ENCODE measurements at places on chromosomes 5 and 9.

DNA sequence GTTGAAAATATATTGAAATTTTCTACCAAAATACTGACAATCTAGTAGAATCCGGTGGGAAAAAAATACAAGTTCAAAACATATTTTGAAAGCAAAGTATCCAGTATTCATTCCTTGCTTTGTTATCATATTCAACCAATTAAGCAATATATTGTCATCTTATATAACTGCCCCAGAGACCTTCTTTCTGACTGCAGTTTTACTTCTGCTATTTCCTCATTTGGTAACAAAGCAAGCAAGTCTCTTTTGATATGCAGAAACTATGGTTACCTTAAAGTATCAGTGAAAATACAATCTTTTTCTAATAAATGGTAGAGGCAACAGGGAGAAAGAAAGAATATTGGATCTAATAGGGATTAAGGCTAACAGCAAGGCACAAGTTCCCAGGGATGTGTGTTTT lies 663.7 kb upstream of the MEF2C start:
- no peak for DNase-seq

DNA sequence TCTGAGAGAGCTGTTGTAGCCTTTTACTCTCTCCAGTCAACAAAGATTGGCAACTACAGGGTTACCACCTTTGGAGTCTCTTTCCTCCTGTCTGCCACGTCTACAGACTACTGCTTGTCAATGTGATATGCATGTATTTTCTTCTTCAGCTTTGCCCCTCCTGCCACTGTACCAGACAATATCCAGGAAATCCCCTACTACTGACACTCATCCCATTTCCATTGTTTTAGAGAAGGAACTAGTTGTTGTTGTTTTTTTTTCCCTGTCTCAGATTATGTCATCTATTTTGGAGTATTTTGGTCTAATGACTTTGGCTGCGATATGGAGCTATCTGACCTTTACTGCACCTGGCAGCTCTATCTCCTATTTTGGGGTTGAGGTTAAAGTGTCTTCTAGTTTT lies 50.1 kb upstream of the MACIR start:
- DNase-seq, result no peak

DNA sequence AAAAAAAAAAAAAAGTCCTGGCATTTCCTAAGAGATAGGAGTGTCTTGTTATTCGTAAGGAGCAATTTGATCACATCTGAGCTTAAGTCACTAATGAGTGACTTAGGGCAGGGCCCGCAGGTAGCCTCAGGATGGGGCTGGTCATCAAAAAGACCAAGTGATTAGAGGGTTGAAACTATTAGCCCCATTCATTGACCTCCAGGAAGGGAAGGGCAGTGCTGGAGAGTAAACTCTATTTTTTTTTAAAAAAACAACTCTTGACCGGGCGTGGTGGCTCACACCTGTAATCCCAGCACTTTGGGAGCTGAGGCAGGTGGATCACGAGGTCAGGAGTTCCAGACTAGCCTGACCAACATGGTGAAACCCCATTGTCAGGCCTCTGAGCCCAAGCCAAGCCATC lies 46.2 kb upstream of the IQGAP2 start:
- no peak for DNase-seq

GRCh38 chr5:18754201-18754600 lies 1119.9 kb downstream of the TAF11L14 start:
- DNase-seq, result no peak

GRCh38 chr9:14136047-14136635 lies 177.8 kb downstream of the NFIB start:
- DNase-seq, result no peak

GRCh38 chr5:59180515-59180914 lies 597.6 kb downstream of the RAB3C start:
- no peak for DNase-seq

- DNase-seq, result no peak
Measured at GRCh38 chr5:133366438-133366837, 245.9 kb downstream of the FSTL4 start.

- DNase-seq, result no peak
Measured at GRCh38 chr5:78566747-78567425, 81.7 kb downstream of the LHFPL2 start.

GRCh38 chr5:174849426-174849825 lies 125.0 kb downstream of the MSX2 start:
- no peak for DNase-seq

- DNase-seq, result no peak
Measured at GRCh38 chr9:104961701-104962359, 33.9 kb upstream of the ABCA1 start.

DNA sequence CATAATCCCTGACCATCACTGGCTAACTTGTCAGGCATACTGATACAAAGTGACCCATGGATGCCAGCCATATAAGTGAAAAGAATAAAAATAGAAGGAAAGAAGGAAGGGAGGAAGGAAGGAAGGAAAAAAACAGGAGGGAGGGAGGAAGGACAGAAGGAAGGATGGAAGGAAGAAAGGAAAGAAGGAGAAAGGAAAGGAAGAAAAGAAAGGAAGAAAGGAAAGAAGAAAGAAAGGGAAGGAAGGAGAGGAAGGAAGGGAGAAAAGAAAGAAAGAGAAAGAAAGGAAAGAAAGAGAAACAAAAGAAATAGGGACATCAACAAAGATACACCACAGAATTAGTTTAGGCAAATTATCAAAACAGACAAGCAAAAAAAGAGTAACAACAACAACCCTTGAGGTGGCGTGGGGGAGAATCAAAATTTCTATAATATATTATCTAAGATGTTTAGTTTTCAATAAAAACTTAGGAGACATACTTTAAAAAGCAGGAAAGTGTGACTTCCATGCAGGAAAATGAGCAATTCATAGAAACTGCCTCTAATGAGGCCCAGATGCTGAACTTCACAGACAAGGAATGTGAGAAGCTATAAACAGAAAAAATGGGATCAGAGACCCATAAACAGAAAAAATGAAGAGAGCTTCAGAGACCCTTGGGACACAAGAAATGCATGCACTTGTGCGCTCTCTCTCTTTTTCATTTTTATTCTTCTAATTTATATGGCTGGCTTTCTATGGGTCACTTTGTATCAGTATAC lies 96.1 kb upstream of the NFIL3 start:
- no peak for DNase-seq

DNA sequence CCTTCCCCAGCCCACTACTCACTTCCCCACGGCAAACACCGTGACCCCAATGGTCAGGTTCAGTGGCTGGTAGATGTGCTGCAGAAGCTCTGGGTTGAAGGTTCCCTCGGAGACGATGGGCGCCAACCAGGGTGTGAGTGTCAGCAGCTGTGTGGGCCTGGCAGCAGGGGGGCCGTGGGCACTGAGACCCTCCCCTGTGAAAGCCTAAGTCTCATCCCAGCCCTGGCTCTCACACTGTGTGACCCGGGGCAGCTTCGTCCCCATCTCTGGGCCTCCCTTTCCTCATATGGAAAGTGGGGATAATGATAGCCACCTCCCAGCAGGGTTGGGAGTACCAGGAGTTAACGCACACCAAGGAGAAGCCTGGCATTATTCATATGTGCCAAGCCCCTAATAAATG lies 8.6 kb downstream of the GBGT1 start:
- DNase-seq, result no peak

DNA sequence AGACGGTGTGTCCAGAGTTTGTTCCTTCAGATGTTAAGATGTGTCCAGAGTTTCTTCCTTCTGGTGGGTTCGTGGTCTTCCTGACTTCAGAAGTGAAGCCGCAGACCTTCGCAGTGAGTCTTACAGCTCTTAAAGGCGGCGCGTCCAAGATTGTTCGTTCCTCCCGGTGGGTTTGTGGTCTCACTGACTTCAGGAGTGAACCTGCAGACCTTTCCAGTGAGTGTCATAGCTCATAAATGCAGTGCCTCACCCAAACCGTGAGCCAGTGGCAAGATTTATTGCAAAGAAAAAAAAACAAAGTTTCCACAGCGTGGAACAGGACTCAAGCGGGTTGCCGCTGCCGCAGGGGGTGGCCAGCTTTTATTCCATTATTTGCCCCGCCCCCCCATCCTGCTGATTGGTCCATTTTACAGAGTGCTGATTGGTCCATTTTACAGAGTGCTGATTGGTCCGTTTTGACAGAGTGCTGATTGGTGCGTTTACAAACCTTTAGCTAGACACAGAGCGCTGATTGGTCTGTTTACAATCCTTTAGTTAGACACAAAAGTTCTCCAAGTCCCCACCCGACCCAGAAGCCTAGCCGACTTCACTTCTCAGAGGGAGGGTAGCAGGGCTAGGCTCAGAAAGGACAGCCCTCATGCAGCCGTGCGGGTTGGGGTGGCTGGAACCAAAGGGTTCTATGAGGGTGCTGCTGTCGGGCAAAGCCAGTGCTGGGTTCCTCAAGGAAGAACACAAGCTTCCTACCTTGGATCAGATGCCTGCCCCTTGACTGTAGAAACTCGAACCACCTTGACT lies 9.1 kb upstream of the RNF130 start:
- no peak for DNase-seq

- no peak for DNase-seq
Measured at GRCh38 chr9:115192280-115192679, 74.3 kb upstream of the TNC start.

DNA sequence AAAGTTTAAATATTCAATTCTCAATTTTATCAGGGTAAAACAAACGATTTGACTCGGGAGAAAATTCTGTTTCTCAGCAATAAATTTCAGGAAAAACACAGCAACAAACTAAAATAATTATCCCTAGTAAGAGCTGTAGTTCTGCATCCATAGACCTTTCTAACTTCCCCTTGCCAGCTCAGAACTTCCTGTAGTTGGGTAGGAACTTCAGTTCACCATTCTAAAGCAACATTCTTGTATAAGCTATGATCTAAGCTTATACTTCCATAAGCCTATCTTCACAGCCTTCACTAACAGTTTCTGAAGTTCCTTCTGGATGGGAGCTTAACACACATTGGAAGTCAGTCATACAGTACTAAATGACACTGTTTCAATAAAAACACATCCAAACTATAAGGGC lies 96.6 kb downstream of the UBAP2 start:
- no peak for DNase-seq

- DNase-seq, result no peak
Measured at GRCh38 chr9:94906181-94906580, 179.7 kb downstream of the AOPEP start.

DNA sequence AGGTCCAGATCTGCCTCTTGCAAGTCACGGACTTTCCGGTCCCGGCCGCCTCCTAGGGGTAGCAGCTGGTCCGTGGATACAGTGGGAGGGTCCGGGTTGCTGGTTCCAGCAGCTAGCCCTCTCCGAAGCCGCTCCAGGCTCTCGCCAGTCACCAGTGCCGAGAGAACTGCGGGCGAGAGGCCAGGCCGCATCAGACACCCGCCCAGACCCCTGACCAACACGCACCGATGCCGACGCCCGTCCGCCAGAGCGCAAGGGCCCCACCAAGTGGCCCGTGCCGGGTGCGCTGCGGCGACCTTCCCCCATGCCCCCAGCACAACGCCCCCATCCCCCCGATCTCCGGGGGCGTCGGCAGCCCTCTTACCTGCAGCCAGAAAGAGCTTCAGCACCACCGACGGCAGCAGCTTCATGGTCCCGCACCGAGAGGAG lies 470 bp downstream of the HBEGF start:
- no peak for DNase-seq

DNA sequence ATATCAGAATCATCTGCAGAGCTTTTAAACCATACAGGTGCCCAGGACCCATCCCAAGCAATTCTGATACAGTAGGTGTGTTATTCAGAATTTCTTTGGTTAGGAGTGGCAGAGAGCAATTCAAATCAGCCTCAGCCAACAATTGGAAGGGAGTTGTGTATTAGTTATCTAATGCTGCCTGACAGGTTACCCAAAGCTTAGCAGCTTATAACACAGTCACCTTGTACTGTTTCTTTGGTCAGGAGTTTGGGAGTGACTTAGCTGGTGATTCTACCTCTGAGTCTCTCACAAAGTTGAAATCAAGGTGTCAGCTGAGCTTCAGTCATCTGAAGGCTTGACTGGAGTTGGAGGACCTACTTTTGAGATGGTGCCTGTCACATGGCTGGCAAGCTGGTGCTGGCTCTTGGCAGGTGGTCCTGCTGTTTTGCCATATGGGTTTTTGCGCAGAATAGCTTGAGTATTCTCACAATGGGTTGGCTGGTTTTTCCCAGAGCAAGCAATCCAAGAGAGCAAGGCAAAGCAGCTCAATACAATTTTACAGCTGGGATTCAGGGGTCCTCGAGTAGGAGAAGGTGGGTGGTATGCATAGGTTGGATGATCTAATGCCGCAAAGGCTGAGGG lies 18.7 kb upstream of the CARNMT1 start:
- DNase-seq, result no peak

DNA sequence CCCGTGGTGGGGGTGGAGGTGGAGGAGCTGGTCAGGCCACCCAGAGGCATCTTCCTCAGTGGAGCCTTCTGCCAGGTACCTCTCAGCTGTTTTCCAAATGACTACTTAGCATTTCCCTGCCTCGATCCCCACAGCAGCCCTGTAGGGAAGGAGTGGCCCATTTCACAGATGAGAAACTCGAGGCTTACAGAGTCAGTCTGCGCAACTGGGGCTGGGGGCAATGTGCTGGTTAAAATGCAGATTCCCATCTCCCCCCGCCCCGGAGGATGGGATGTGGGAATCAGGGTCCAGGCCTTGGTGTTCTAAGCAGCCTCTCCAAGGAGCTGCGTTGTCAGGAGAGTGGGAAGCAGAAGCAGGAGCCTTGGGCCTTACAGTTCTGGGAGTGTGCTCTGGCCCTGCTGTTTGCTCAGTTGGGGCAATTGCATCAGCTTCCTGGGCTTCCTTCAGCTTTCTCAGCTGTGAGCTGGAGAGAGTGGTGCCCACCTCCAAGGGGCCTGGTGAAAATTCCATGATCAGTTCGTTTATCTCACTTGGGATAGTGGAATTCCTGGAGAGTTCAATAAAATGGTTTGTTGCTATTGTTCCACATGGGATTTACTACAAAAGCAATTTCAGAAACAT lies 19.4 kb downstream of the ERGIC1 start:
- no peak for DNase-seq

GRCh38 chr5:163612358-163613149 lies 107.1 kb downstream of the MAT2B start:
- no peak for DNase-seq

DNA sequence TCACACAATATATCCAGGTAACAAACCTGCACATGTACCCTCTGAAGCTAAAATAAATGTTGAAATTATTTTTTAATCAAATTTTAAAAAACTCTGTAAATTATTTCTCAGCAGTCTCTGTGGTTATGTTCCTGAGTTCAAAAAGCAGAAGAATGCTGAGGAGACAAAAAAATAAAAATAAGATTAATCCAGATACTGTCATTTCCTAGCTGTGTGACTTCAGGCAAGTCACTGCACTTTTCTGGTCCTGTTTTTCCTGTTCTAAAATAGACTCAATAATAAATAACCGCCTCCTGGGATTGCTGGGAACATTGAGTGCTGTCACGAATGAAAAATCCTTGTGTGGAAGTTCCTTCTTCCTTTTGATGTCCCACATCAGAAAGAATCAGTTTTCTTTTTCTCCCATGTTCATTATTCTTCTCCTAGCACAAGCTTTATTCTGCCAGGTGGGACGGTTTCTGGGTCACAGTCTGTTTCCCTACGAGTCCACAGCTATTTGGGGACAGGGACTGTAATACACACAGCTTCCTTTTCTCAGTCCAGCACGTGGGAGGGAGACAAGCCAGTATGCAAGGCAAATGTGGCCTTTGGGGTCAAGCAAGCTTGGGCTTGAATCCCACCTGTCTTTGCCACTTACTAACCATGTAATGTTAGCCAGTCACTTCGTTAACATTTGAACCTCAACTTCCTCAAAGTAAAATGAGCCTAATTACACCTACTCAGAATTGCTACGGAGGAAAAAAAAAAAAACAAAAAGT lies 156.9 kb downstream of the TRIM32 start:
- DNase-seq, result no peak

All from cortex of kidney (tissue), 1 donor.